Muscle of arm (tissue), 14 donors: ENCODE measurements at places on chromosomes 12 and 14. TPM values are rescaled to one million over a fixed set of nuclear protein-coding genes. Genes with fewer than 3 reads are reported as not detected.

DNA sequence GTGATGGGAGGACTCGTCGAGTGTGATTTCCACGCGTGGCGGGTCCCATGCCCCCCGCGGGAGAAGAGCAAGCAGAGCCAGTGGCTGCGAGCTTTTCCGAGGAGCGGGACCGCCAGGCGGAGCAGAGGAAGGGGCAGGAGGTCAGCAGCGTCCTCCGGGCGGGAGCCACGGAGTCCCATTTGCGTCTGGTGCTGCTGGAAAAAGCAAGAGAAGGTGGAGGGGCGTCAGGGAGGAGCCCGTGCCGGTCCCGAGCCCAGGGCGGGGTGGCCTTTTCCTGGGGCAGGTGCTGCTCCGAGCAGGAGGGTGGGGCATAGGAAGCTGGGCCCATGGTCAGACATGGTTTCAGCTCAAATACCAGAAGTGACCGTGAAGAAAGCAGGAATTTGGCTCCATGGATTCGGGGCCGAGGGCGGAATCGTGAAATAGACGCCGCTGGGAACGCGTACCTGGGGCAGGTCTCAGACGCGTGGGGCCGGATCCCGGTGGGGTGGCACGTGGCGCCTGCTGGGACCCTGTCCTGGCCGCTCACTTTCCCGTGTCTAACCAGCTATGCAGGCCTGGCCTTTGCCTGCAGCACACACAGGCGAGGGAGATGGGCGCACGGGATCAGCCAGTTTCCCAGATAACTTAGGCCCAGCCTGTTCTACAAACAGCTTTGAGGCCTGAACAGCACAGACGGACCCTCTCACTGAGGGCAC lies 60.0 kb downstream of the GALNT9 start:
- DNase-seq, result no peak

DNA sequence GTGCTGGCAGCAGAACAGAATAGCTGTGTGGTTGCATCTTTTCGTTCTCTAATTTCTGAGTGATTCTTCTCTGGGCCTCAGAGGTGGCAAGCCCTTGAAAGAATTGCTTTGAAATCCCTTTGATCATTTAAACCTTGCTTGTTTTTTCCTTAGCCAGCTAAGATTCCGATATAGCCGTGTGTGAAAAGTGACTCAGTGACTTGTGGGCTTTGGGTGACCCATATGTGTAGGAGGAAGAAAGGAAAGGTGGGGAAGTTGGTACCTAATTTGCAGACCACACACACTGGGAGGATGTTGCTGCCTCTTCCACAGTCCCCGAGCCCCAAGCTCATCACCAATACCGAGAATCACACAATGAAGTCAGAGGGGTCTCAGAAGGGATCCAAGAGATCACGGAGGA lies 18.8 kb downstream of the SLC24A4 start:
- no peak for DNase-seq

GLI1 gene
- polyA plus RNA-seq, result 48.6 TPM

FGF23 gene
- 0.15 TPM for polyA plus RNA-seq
